ENCODE measurements at places on chromosomes 5 and 9.

DNA sequence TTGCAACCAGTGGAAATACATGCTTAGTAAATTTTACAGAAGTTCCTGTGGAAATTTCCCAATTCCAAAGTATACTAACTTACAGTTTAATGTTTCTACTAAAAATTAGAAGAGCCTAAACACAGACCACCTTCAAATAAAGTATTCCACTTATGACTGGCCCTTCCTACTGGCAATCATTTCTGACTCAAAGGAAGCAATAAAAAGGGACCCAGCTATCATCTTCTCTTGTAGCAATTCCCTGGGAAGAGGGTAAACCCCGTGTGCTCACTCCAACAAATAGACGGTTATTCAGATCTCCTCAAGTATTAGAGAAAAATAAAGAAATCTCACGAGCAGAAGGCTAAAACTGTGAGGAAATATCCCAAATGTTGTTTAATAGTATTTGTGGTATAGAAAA is 43.3 kb downstream of the GOLPH3 start:
- no peak for DNase-seq

DNA sequence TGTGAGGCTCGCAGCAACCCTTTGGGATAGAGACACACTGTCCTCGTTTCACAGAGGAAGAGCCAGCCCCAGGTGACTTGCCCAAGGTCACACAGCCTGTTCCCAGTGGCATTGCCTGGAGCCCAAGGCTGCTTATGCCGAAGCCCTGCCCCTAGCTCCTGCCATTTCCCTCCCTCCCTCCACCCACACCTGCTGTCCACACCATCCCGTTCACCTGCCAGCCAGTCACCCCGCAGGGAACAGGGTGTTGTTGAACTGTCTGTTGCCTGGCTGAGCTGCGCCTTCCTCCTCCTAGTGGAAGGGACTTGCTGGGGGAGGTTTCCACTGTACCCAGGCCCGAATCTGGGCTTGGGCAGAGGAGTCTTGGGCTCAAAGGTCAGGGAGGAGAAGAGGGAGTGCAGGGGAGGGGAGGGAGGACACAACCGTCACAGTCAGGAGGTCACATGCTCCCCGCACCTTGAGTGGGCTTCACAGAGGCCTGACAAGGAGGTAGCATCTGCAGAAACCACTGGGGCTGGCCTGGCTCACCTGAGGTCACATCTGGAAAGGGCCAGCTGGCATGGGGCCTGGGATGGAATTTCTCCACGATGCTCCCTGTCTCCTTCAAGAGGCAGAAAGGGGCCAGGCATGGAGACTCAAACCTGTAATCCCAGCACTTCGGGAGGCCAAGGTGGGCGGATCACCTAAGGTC is 6.3 kb downstream of the TTC16 start:
- no peak for DNase-seq

DNA sequence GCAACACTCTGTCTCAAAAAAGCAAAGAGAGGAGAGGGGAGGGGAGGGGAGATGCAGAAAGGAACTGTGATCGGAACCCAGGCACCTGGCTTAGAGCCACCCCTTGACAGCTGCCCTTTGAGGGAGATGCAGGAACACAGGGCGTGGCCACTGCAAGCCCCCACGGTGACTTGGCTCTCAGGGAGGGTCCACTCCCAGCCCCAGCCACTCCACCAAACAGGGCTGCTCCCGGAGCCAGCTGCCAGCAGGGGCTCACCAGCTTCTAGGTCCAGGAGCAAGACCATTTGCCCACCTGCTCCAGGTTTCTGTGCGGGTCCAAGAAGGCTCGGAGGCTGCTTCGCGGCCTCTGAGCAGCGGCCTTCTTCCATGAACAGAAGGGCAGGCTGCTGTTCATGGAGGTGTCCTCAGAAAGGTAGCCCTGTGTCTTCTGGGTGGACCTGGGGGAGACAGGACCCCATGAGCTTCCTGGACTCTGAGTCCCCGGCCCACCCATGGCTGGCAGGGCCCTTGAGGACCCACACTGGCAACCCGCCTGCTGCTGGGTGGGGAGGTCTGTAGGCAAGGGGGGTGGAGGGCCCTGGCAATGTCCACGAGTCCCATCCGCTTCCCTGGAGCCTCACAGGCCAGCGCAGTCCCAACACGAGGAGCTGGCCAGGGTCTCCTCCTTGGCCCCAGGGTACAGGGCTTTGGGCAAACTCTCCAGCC is 7.9 kb downstream of the C9orf50 start:
- DNase-seq, result no peak

- no peak for DNase-seq
Observed at GRCh38 chr5:174943785-174944184, 219.4 kb downstream of the MSX2 start.

DNA sequence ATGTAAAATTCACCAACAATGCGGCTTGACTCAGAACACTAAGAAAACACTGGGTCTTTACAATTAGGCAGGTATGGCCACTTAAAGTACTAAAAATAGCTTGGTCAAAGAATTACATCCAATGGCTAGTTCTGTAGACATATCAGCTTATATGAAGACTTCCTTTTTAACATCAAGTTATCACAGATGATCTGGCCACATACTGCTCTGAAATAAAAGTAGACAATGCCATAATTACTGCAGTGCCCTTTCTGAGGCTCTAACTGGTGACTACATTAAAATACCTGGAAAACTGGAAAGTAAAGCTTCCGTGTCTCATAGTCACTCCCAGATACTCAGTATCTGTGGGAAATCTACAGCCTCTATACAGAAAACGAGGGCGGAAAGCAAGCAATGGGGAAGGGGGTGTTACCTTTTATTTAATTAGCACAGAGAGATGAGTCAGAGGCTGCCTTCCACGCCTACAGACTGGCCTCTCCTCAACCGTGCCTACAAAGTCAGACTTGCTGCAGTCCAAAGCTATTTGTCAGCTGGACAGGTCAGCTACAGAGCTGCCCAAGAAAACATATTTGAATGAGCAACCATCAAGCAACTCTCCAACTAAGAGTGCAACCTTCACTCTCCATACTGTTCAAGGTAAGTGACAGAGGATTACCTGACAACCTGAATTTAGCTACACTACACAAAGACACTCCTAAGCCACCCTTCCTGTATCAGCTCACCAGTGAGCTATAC is 8.7 kb downstream of the SERINC5 start:
- peak; percentile 64 for DNase-seq

All from activated CD4-positive, alpha-beta T cell treated with anti-CD3 and anti-CD28 coated beads, Interleukin-2, Interleukin-6, amounts not matched to agents 100 ng/mL and 50 ng/mL, durations not matched to agents 16 hours and 8 hours (primary cell).